ENCODE measurements at places on chromosomes 3 and 15. TPM values are rescaled to one million over a fixed set of nuclear protein-coding genes. Genes with fewer than 3 reads are reported as not detected.

DNA sequence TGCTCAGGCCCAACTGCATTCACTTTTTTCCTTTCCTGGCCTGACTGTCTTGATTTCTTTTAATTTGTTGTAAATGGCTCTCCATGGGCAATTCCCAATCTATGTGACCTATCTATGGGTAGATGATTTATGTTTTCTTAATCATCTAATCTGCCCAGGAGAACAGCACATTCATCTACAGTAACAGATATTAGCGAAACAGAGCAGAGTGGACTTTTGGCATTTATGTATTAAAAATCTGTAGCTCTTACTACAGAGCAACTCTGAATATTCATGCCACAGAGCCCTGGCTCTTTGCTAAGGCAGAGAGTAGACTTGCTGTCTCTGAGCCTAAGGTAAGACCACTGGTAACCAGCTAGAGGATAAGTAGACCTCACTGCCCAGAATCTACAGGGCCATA, 674.9 kb upstream of the ADAMTS9 start:
- no peak for DNase-seq

DNA sequence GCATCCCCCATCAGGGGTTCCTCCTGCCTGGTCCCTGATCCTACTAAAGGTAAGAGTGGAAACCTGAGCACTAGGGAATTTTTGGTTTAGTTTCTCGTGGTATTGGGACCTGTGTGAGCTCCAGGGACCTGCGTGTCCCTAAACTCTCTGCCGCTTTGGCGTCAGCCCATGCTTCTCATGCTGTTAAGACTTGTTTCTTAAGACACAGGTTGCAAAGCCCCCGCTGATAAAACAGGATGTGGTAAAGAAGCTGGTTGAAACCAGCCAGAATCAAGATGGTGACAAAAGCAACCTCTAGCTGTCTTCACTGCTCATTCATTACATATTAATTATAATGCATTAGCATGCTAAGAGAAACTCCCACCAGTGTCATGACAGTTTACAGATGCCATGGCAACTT, 64.6 kb downstream of the LYZL4 start:
- DNase-seq: no peak

DNA sequence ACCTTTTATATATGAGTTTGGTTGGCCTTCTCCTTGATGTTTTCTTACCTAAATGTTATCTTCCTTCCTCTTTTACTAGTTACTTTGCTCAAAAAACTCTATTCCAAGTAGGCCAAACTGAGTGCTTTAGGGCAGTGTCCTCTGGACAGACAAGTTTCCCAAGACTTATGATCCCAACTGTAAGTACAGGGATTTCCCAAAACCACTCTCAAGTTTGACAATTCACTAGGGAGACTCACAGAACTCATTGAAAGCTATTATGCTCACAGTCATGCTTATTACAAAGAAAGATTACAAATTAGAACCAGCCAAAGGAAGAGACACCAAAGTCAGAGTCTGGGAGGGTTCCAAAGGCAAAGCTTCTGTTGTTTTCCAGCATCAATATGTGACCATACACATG, 534.2 kb upstream of the ALCAM start:
- no peak for DNase-seq

DNA sequence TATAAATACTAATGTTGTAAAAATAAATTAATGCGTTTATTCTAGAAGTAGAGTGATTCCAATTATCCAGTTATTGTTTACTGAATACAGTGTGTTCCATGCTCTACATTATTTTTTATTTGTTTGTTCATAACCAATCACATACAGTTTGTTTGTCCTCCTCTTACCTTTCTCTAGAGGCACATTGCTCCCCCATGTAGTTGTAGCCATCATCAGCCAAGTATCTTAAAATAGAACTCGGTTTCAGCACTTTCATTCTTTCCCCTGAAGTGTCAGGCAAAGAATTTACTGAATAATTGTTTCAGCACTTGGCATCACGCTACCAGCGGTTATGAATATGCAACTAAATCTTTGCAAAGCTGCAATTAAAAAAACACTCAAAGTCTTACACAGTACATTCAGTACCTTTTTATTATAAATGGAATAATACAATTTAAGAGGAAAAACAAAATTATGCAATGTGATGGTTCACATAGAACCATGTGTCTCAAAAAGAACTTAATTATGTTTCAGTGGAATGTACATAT, 448.6 kb upstream of the ATP10A start:
- DNase-seq: no peak

GRCh38 chr3:25527801-25528200, 99.7 kb downstream of the RARB start:
- no peak for DNase-seq

GRCh38 chr3:15713364-15713763, 84.4 kb downstream of the ANKRD28 start:
- DNase-seq: no peak

DNA sequence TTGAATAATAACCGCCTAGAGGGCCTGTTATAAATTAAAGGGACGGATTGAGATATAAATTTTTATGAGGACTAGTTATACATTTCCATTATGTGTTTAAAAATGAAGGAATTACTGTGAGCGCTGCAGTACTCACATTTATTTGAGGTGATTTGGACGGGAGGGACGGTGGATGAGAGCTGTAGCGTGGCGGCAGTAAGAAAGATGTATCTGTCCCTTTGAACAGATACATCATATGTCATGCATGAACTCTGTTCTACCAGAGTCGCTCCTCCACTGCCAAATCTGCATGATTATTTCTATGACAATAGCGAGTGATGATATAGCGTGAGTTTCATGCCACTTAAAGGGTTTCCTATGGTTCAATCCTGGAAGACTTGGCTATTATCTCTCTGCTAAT, 538.8 kb downstream of the MCTP2 start:
- no peak for DNase-seq

DNA sequence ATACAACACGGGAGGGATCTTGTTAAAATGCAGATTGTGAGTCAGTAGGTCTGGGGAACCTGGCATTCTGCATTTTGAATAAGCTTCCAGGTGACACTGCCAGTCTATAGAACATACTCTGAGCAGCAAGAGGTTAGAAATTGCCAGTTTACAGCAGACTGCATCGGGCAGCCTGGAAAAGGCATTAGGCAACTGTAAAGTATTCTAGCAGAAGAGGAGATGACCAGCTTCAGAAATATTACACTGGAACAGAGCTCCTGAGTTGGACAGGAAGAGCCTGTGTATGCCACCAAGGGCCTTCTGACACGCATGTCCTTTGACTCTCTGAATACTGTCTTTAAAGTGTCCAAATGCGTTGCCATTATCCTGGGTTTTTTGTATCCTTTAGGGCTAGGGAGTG, 2.5 kb upstream of the ACAN start:
- no peak for DNase-seq

DNA sequence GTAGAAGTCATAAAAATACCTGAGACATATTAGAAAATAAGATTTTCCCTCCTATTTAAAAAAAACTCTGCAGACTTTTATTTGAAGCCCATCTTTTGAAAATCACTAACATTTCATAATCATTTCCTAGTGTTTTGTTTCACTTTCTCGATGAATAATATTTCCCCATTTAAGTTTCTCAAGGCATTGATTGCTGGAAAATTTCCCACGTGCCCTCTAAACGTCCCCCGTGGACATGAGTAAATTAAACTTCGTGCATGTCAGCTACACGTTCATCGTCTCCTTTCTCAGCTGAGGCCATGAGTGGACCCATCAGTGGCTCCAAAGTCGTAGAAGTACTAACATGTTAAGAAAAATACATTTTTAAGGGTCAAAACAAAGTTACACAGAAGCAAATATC, 2.0 kb upstream of the TM2D3 start:
- no peak for DNase-seq

DNA sequence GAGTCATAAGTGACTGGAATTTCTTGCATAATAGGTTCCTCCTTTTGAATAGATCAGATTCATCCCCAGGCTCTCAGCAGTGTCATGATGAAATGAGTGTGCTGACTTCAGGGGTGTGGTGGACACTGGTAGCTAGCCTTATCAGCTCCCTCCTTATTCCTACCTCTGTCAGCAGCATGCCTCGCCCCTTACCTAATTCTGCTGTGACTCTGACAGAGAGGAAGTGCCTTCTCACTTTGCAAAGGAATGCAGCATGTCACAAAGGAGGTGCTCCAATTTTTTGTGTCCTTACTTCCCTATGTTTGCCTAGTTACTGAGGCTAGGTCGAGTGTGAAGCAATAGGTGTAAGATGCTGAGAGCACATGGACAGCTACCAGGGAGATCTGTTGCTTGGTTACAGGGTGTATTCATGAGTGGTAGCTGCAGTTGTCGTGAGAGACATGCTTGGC, 90.6 kb downstream of the TNFAIP8L3 start:
- DNase-seq: no peak

- DNase-seq: no peak
These were observed 79.0 kb upstream of the MLF1 start for GRCh38 chr3:158491968-158492367.

DNA sequence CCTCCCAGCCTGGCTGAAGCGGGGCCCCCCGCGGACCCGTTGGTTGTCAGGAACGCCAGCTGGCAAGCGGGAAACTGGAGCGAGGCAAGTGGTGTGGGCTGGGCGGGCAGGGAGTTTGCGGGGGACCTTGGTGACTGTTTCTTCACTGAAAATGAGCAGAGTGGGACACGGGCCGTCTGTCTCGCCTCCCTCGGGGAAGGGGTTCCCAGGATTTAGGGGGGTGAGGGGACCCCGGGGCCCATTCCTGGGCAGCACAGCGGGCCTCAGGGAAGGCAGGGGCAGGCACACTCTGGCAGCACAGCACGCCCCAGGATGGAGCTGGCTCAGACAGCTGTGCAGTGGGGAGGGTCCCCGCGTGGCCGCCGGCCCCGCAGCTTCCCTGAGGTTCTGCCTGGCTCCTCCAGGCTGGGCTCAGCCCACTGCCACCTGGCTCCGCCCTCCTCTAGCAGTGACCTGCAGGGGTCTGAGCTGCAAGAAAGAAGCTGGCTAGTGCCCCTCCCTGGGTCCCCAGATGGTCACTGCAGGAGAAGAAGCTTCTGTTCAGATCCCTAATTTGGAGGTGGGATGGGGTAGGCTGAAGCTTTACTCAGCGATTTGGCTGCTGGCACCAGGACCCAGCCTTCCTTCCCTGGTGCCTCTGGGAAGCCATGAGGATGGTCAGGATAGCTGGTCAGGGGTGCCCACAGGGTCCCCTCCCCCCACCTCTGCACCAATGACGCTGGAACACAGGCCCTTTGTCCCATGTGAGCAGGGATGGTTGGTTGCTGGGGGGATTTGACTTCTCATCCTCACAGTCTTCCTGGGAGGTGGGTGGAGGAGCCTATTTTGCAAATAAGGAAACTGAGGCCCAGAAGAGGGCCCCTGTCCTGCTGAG, 90.4 kb downstream of the TBC1D2B start:
- DNase-seq: no peak

- DNase-seq: no peak
These were observed 58.7 kb upstream of the TIPARP start for GRCh38 chr3:156615592-156616173.

DNA sequence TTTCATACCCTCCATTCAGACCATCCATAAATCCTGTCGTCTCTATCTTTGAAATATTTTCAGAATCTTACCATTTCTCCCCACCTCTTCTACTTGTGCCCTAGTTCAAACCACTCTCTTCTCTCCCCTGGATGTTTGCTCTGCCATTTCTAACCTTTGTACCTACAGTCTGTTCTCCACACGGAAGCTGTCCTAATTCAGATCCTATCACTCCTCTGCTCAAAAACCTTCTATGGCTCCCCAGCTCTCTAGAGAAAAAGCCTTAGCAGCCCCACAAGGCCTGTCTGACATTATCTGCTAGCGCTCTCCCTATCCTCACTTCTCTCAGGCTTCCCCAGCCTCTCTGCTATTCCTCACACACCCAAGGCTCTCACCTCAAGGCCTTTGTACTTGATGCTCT, 4.5 kb upstream of the SEMA5B start:
- DNase-seq: no peak

GRCh38 chr15:55824857-55825613, 82.1 kb upstream of the PRTG start:
- no peak for DNase-seq

GRCh38 chr15:63983061-63983711, 63.1 kb downstream of the DAPK2 start:
- no peak for DNase-seq

DNA sequence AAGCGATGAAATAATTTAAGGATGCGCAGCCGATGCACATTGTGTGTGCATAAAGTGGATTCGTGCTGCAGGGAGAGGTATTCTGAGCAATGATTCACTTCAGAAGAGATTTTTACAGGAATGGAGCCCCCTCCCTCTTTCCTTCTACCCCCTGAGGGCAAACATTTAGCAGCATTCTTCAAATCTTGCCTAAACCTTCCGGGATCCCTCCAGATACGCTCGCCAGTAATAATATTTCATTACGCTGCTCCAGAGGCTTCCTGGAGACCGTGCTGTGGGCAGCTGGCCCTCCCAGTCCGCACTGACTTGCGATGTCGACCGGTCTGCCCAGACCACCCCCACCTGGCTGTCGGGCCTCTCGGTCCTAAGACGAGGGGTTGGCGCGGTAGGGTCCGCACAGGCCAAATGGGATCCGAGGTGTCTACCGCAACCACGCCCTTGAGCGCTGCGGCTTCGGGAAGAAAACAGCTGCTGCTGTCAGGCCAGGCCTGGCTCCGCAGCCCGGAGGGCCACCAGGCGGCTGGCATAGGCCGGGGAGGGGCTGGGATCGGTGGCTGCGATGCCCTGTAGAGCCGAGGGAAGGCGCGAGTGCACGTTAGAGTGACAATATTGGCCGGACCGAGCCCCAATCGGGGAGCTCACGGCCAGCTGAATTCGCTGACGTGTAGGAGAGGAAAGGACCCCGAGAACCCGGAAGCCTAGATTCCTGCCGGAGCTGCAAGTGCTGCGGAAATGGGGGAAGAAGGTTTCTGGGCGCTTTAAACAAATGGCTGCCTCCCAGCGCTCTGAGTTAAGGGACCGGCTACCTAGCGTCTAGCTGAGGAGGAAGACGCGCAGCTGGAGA, 14.3 kb downstream of the ZIC4 start:
- DNase-seq: no peak

DNA sequence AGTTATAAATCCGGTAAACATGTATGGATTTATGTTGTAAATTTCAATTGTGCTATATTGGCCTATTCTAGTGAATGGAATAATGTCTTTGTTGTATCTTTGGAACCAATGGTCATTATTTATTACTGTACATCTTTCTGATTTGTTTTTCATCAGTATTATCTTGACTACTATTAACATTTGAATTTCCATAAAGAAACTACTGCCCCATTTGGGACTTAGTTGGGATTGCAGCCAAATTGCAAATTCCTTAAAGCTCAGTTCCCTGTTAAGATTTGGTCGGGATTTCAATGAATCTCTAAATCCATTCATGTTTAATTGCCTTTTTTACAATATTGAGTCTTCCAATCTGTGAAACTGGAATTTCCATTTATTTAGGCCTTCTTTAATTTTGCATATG, 822.4 kb upstream of the CADM2 start:
- no peak for DNase-seq

FILIP1L gene
- total RNA-seq: 0.08 TPM

THSD4 gene
- 0.16 TPM for total RNA-seq

TP63 gene
- total RNA-seq: 0.54 TPM

GRM7 gene
- total RNA-seq: not detected

RTP3 gene
- not detected for total RNA-seq

ARNT2 gene
- total RNA-seq: 0.15 TPM
